ENCODE measurements at places on chromosomes 16 and 17.

DNA sequence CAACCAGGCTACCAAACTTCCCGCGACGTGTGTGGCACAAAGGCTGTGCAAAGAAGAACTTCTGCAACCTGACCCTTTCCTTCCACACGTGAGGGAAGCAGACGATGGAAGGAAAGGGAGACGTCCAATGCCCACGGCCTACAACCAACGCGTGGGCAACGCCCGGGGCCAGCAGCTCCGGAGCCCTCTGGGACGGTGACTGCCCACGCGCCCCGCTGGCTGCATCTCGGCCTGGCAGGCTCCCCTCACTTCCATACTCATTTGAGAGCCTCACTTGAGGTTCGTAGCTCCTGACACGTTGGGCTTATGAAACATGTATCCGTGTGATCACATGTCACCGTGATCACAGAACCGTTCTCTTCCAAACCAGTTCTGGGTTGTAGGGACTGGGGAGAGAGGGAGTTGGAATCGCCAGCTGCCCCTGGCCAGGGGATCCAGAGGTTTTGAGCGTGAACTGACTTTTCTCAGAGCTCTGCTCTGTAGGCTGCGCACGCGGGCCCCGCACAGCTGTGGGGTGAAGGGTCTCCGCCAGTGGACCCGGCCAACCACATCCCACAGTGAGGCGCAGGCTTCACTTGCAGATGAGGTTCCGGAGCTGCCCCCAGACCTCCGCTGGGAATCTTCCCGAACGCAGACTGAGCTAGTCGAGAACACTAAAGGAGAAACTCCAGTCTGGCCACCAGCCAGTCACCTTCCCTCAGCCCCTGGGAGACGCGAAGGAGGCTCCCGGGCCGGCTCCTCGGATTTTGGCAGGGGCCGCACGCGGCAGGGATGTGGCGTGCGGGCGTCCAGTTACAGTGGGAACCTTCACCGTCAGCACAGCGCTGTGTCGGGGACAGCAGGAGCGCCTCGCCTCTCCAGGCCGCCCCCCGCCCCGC lies 1.0 kb downstream of the LMF1 start:
- DNase-seq = no peak

GRCh38 chr17:69535016-69535570 lies 120.6 kb downstream of the MAP2K6 start:
- no peak for DNase-seq

GRCh38 chr16:86663685-86664521 lies 85.6 kb downstream of the FOXL1 start:
- DNase-seq = no peak

- DNase-seq = no peak
Observed at GRCh38 chr17:73744411-73744810, 100.2 kb upstream of the SDK2 start.

- DNase-seq = peak; percentile 21
Observed at GRCh38 chr17:81322271-81323082, 27.4 kb upstream of the SLC38A10 start.

GRCh38 chr16:22787466-22788192 lies 26.3 kb upstream of the HS3ST2 start:
- DNase-seq = no peak

GRCh38 chr17:42743595-42744282 lies 1.1 kb downstream of the EZH1 start:
- DNase-seq = no peak

DNA sequence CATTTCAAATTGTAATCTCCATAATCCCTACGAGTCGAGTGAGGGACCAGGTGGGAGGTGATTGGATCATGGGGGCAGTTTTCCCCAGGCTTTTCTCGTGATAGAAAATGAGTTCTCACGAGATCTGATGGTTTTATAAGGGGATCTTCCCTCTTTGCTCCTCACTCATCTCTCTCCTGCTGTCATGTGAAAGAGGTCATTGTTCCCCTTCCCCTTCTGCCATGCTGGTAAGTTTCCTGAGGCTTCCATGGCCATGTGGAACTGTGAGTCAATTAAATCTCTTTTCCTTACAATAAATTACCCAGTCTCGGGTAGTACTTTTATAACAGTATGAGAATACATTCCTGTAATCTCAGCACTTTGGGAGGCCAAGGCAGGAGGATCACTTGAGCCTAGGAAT lies 76.7 kb upstream of the MARCHF10 start:
- no peak for DNase-seq

DNA sequence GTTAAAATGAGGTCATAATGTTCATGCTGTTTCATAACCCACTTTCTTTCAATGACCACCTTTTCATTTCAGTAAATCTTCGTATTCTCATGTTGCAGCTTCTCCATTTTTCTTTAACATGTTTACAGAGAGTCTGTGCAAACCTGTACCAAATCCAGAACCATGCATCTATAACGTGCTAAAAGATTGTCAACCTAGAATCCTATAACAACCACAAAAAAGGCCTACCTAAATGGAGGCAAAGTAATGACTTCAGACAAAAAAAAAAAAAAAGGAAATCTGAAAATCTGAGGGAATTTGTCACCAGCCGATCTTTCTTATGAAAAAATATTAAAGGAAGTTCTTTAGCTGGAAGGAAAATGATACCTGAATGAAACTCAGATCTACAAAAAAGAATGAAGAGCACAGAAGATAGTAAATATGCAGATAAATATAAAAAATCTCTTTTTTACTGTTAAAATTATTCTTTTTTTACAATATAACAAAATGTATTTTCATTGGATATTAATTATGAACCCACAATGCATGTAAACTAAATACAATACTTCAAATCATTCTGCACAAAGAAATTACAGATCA lies 1.4 kb upstream of the SLFN11 start:
- no peak for DNase-seq

- DNase-seq = no peak
Observed at GRCh38 chr17:17424552-17424951, 52.2 kb upstream of the MED9 start.

DNA sequence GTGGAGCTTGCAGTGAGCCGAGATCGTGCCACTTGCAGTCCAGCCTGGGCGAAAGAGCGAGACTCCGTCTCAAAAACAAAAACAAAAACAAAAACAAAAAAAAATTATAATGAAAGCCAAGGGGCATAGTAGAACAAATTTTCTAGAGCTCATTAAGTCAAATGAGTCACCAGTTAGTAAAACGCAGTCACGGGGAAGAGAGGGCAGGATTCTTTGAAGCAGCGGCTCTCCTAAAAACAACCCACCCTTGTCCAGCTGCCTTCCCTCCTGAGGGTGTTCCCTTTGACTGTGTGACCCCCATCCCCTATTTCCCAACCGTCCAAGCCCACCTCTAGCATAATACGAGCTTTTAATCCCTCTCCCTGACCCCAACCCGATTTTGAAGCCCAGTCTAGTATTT lies 44.1 kb upstream of the STH start:
- DNase-seq = no peak

DNA sequence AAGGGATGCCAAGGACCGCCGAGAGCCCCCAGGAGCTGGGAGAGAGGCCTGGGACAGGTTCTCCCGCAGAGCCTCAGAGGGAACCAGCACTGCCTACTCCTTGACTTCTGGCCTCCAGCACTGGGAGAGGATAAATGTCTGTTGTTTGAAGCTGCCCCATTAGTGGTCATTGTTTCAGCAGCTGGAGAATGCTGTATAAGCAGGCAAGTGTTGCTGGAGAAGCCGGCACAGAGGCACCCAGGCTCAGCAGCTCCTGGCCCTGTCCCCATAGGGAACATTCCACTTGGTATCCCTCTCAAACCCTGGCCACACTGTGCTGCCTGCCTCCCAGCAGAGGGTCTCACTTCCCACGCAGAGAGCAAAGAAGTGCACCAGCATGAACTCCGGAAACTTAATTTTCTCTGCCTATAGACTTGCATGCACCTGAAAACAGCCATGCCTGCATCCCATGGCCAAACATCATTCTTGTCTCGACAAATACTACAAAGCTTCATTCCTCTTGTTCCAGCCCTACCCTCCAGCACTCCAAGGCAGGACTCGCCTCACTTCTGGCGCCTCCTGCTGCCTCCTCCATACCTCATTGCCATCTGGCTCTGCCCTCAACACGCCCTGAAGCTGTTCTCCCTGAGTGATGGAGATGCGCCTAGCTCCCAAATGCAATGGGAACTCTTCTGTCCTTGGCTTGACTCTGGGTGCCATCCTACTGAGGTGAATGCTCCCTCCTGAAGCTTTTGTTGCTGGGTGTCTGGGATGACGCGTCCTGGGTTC lies 88.1 kb downstream of the DNAH17 start:
- no peak for DNase-seq

GRCh38 chr17:8674344-8675305 lies 44.1 kb upstream of the MYH10 start:
- DNase-seq = no peak

GRCh38 chr16:4583906-4584305 lies 27.8 kb downstream of the C16orf96 start:
- DNase-seq = no peak

DNA sequence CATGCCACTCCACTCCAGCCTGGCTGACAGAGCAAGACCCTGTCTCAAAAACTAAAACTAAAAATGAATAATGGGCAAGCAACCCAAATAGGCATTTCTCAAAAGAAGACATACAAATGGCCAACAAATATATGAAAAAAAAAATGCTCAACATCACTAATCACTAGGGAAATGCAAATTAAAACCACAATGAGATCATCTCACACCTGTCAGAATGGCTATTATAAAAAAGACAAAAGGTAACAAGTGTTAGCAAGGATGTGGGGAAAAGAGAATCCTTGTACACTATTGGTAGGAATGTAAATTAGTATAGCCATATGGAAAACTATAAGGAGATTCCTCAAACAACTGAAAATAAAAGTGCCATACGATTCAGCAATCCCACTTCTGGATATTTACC lies 7.1 kb upstream of the ERCC4 start:
- DNase-seq = no peak

DNA sequence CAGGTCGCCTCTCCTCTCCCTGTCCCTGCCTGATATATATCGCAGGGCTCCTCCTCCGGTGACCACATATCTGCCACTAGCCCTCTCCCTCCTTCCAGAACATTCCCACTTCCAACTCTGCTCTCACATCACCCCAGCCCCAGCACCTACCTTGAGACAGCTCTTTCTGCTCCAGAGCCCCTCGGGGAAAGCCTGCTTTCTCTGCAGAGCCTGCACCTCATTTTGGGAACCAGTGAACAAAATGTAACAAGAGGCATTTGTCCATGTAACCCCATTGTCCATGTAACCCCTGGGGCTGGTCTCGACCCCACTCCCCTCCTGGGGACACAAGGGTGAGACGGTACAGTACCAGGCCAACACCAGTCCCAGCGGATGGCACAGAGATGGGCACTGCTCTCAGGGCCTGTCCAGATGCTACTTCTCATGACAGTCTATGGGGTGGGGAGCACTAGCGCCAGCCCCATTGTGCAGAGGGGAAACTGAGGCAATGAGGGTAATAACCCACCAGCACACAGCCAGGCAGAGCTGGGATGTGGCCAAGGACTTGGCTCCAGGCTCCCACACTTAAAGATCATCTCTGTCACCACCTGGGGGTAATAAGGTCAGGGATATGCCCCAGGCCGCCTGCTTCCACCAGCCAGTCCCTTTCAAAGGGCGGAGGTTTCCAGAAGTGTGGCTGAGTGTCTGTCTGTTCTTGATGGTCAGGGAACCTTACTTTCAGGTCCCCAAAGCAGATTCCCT lies 42.9 kb downstream of the TBC1D16 start:
- DNase-seq = no peak

DNA sequence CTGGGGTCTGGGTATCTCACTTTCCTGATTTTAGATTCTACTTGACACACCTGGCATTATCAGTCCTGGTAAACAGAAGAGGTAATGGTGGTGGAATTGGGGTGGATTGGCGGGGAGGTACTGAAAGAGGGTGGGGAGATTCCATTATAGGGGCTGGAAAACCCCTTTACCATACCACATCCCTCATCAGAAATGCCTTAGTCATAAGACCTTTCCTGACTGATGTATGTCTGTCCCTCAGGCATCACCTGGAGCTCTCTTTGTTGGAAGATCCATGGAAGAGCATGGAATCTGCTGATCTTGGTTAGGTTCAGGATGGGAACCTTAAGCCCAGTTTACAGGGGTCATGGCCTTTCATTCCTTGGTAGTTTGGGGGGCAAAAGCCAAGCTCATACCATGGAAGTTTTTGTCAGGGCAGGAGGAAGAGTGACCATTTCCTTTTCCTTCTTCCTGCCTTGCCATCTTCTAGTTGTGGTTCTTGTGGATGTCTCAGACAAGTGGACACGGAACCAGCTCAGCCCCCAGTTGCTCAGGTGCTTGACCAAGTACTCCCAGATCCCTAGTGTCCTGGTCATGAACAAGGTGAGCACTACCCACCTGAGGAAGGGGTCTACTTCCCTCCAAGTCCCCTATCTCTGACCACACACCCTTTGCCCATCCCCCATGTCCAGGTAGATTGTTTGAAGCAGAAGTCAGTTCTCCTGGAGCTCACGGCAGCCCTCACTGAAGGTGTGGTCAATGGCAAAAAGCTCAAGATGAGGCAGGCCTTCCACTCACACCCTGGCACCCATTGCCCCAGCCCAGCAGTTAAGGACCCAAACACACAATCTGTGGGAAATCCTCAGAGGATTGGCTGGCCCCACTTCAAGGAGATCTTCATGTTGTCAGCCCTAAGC lies 3.3 kb downstream of the ERAL1 start:
- no peak for DNase-seq

GRCh38 chr17:35213412-35213940 lies 19.3 kb upstream of the SLC35G3 start:
- DNase-seq = no peak

DNA sequence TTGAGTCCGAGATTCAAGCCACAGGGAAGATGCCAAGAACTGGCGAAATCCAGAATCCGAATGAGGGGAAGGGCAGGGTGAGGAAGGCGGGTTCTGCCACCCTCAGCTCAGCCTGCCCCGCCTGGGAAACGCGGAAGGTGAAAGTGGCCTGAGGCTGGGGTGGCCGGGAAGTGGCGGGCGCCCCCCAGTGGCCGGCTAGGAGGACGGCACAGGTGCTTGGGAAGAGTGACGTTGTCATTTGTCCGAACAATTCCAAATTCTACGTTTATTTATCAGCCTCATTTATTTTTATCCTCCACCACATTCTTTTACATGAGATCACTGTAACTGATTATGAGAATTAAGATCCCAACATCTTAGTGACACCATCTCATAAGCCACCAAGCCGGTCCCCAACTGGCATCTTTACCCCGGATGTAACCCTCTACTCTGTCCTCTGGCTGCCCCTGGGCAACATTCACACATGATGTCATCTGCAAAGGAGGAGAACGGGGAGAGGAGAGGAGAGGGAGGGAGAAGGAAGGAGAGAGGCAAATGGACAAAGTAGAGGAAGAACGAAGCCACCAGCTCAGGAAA lies 21.3 kb downstream of the SRCIN1 start:
- DNase-seq = peak; percentile 41

GRCh38 chr17:59858167-59858816 lies 34.5 kb downstream of the TUBD1 start:
- DNase-seq = no peak

GRCh38 chr16:85910854-85911247 lies 11.9 kb downstream of the IRF8 start:
- no peak for DNase-seq

- peak; percentile 77 for DNase-seq
Observed at GRCh38 chr17:82320956-82321927, 3.8 kb upstream of the CD7 start.

GRCh38 chr17:77946900-77947645 lies 11.4 kb upstream of the TNRC6C start:
- no peak for DNase-seq

- no peak for DNase-seq
Observed at GRCh38 chr16:29912087-29912486, 11.8 kb downstream of the ASPHD1 start.
